ENCODE measurements at places on chromosomes 5 and 9.

- DNase-seq: no peak
Measured at GRCh38 chr5:158770506-158770905, 329.2 kb downstream of the EBF1 start.

GRCh38 chr5:81601919-81602318, 149.0 kb downstream of the SSBP2 start:
- DNase-seq: no peak

- DNase-seq: no peak
Measured at GRCh38 chr9:28234133-28234893, 661.0 kb upstream of the C9orf72 start.

GRCh38 chr5:33507426-33507825, 66.7 kb downstream of the TARS1 start:
- no peak for DNase-seq

- DNase-seq: no peak
Measured at GRCh38 chr5:56601641-56602071, 213.7 kb upstream of the MAP3K1 start.

GRCh38 chr5:45029553-45029952, 220.8 kb downstream of the MRPS30 start:
- no peak for DNase-seq

- DNase-seq: no peak
Measured at GRCh38 chr9:95953986-95954385, 78.5 kb downstream of the ERCC6L2 start.

Measured in activated CD4-positive, alpha-beta T cell treated with anti-CD3 and anti-CD28 coated beads for 48 hours (primary cell).